ENCODE measurements at places on chromosomes 6 and 20.

DNA sequence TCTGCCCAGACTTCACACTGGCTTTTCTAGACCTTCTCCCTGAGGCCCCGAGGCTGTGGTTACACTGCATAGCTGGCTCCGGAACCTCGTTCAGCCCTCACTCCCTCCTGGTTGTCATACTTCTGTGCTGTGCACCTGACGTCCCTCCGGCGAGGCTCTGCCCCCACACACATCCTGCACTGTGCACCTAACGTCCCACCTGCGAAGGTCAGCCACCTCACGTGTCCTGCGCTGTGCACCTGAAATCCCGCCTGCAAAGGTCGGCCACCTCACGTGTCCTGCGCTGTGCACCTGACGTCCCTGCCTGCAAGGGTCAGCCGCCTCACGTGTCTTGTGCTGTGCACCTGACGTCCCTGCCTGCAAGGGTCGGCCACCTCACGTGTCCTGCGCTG is 111.0 kb upstream of the FRMD1 start:
- DNase-seq = no peak

DNA sequence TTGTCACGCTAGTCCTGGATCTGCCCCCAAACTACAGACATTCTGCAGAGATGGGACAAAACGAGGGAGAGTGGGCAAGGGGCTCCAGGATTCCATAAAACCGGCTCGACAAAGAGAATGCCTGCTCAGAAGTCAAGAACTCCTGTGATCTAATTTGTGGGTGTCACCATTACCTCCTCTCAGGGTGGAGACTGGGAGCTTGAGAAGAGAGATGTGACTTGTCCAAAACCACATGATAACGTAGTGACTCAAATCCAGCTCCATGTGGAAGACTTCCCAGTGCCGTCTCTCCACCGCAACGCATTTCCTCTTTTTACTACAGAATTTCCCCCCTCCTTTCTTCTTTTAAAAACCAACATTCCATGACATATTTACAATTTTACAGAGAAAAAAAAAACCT is 44.3 kb downstream of the TRERF1 start:
- no peak for DNase-seq

DNA sequence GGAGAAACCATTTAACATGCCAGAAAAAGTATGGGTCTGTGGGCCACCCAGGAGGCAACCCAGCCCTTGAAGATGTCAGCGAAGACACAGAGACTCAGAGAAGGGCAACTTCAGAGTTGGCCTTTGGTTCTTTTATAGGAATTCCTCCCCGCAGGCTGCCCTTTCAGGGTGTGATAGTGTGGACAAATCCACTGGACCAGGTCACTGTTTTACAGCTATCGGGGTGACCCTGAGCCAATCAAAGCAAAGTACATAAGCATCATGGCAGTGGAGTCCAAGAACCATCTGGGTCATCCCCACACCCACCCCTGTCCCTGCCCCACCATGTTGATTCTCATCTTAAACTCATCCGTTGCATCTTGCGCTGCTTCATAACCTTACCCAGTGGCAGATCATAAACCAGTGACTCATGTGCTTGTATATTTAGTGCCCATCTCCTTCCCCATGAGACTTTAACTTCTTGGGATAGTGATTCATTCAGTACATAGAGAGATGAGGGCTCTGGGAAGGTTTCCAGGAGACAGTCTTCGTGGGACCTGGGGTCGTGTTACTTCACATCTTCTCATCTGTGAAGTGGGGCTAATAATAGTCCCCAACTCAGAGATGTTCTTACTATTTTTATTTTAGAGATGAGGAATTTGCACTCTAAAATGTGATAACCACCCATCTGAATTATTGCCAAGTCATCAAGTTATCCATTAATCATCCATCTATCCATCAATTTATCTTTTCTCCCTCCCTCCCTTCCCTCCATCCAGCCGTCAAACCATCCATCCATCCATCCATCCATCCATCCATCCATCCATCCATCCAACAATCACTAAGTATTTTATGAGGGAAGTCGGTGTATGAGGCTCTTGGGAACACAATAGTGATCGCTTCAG is 51.0 kb downstream of the EDN3 start:
- DNase-seq = no peak

DNA sequence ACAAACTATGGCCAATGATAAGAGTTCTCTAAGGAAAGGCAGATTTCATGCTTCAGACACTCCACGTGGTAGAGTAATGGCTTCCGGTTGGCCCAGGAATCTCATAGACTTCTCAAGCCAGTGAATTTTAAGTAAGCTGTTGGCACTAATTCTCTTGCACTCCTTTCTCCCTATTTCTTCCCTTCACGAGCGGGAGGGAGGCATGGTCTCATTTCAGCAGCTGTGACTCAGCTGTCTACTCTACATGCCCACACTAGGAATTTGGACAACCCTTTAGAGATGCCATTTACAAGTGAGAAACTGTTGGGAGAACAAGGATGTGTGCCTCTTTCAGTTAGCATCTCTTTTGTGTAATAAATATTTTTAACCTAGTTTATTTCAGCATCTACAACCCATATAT is 107.7 kb downstream of the PTPRK start:
- no peak for DNase-seq

All from D341Med (cell line).